Calu3 (cell line): ENCODE measurements at places on chromosomes 1 and 21. TPM values are rescaled to one million over a fixed set of nuclear protein-coding genes. Genes with fewer than 3 reads are reported as not detected.

- no peak for DNase-seq
Observed at GRCh38 chr1:240109920-240110636, 18.4 kb downstream of the FMN2 start.

- no peak for DNase-seq
Observed at GRCh38 chr1:190477762-190478148, at the start of gene BRINP3. Gene BRINP3 (minus strand): TSS chr1:190477864.

- DNase-seq: no peak
Observed at GRCh38 chr1:224381880-224382548, 25.3 kb downstream of the CNIH4 start.

- no peak for DNase-seq
Observed at GRCh38 chr21:16969636-16970035, 543.2 kb upstream of the CXADR start.

- no peak for DNase-seq
Observed at GRCh38 chr21:29979043-29979442, 39.2 kb upstream of the GRIK1 start.

- DNase-seq: no peak
Observed at GRCh38 chr1:15786581-15786980, 20.9 kb downstream of the UQCRHL start.

GRCh38 chr1:56509713-56510641, 69.4 kb downstream of the PLPP3 start:
- no peak for DNase-seq

DNA sequence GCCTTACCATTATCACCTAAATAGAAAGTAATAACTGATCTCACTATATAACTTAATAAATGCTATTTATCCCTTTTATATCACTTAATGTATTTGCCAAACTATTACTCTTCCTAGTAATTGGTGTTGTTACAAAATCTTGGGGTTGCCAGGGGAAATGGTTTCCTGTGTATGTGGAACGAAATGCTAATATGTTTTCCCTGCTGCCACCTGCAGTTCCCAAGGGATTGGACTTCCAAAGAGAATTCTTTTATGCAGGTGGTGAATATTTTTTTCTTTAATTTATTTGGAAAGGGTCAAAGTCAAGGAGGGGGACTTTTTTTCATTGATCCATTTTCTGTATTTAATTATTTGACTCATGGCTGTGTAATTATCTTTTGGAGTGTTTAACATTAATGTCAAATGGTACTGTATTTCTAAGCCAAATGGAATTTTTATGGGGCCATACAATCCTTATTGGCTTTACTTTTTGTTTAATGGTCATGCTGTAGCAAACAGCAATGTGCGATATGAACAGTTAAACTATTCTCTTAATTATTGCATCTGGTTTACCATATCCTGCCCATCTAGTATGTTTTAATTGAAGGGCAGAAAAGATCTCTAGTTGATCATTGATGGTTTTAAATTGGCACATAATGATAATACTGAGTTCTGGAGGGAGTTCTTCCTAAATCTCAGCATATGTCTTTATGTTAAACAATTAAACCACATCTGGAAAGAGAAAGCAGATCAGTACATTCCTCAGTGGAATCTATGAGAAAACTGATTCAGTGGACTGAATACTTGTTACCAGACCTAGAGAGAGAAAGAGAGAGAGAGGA, 486.3 kb downstream of the TTLL7 start:
- no peak for DNase-seq

- no peak for DNase-seq
Observed at GRCh38 chr1:153485863-153486262, 25.4 kb upstream of the S100A7 start.

GRCh38 chr1:232404981-232405731, 224.8 kb downstream of the SIPA1L2 start:
- no peak for DNase-seq

- no peak for DNase-seq
Observed at GRCh38 chr1:119947468-119947867, 51.2 kb upstream of the ADAM30 start.

GRCh38 chr21:44064852-44065403, 42.3 kb upstream of the PWP2 start:
- no peak for DNase-seq

- DNase-seq: peak; percentile 13
Observed at GRCh38 chr1:18246543-18246942, 138.9 kb downstream of the IGSF21 start.

- DNase-seq: no peak
Observed at GRCh38 chr1:33792651-33793050, 71.2 kb upstream of the HMGB4 start.

- no peak for DNase-seq
Observed at GRCh38 chr1:227685807-227686206, 49.3 kb downstream of the JMJD4 start.

DNA sequence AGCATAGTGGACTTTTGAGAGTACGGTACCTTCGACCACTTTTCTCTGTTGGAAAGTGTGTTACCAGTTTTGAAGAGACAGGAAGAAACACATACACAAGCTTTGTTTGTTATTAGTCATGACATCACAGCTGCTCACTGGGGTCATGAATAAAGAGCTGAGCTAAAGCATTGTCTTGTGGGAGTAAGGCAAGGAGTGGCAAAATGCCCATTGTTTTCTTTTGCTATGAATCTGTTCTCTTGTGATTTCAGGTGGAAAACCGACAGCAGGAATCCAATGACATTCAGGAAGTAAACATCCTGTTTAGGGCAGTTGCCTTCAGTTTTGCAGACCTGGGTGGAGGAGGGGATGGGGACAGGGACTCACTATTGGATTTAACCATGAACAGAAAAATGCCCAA, 66.2 kb downstream of the RGL1 start:
- no peak for DNase-seq

FCRL5 gene
- not detected in 2 replicates for total RNA-seq

C1QC gene
- total RNA-seq: not detected in 2 replicates

SH2D1B gene
- total RNA-seq: not detected in 2 replicates

FCAMR gene
- total RNA-seq: not detected in 2 replicates

POLR3GL gene
- total RNA-seq: 9.9 and 11.5 TPM in 2 replicates

SH2D5 gene
- 2.7 and 3.8 TPM in 2 replicates for total RNA-seq

BTF3L4 gene
- total RNA-seq: 60.8 and 70.4 TPM in 2 replicates

LCE2C gene
- total RNA-seq: not detected in 2 replicates

C1QB gene
- not detected in 2 replicates for total RNA-seq
